ENCODE measurements at places on chromosomes 16 and 17.

- peak; percentile 29 for DNase-seq
Measured at GRCh38 chr16:66357523-66357928, 9.0 kb upstream of the CDH5 start.

GRCh38 chr16:22898874-22899348, 84.9 kb downstream of the HS3ST2 start:
- peak; percentile 23 for DNase-seq

GRCh38 chr17:74325376-74325742, 667 bp upstream of the KIF19 start:
- no peak for DNase-seq

GRCh38 chr17:4969047-4969550, 1.5 kb upstream of the SPAG7 start:
- no peak for DNase-seq

DNA sequence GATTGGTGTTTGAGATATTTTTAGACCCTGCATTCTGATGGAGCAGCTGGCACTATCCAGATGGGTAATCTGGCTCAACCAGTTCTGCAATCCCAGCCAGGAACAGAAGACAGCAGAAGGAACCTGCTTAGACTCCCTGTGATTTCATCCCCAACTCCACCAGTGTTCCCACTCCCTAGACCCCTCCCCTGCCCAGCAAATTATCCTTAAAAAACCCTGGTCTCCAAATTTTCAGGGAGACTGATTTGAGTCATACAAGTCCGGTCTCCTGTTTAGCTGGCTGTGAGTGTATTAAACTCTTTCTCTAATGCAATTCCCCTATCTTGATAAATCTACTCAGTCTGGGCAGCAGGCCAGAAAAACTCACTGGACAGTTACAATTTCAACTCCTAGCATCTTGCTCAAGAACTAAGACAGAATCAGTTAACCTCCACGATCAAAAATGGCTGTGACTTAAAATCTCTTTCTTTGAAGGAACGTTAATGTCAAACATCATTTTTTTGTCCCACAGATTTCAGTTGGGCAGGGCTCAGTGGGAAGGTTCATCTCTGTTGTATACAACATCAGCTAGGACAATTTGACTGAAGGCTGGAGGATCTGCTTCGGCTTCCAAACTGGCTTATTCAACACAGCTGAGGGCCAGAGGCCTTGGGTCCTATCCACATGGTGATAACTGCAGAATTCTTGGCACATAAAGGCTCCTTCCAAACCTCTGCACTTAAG, 4.9 kb upstream of the RBL2 start:
- DNase-seq: no peak

GRCh38 chr16:29310852-29311314, 95.6 kb downstream of the NPIPB11 start:
- no peak for DNase-seq

- no peak for DNase-seq
Measured at GRCh38 chr16:9578459-9578858, 487.0 kb downstream of the HAPSTR1 start.

GRCh38 chr17:7606280-7606679, 8.4 kb downstream of the FXR2 start:
- no peak for DNase-seq

- no peak for DNase-seq
Measured at GRCh38 chr16:75948441-75948840, 222.2 kb upstream of the CPHXL start.

GRCh38 chr17:66892246-66892645, 57.3 kb downstream of the CACNG5 start:
- no peak for DNase-seq

GRCh38 chr16:68406458-68407152, 41.7 kb downstream of the SMPD3 start:
- DNase-seq: no peak

GRCh38 chr16:4780235-4780634, 7.9 kb downstream of the SEPTIN12 start:
- DNase-seq: no peak

GRCh38 chr16:78490847-78491246, 391.4 kb downstream of the WWOX start:
- no peak for DNase-seq

GRCh38 chr17:70102531-70102930, 27.5 kb downstream of the KCNJ16 start:
- no peak for DNase-seq

- DNase-seq: no peak
Measured at GRCh38 chr16:86581458-86581857, 3.1 kb downstream of the FOXL1 start.

DNA sequence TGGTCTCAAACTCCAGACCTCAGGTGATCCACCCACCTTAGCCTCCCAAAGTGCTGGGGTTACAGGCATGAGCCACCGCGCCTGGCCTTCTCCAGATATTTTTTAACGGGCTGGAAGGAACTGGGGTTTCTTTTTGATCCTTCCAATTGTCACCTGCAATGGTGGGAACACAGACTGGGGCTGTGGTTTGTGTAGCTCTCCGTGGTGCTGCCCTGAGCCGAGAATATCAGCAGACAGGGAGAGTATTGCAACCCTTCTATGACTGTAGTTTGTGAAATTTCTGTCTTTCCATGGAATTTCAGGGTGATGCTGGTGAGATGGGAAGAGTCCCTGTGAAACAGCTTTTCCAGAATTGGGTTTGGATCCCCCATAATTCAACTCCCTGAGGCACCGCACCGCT, 263.5 kb downstream of the ENGASE start:
- no peak for DNase-seq

GRCh38 chr16:22739077-22739476, 74.9 kb upstream of the HS3ST2 start:
- DNase-seq: no peak

Measured in CD4-positive, alpha-beta T cell treated with Interleukin-15 for 4 hours (primary cell).